ENCODE measurements at places on chromosomes 16 and 17.
A peak's percentile ranks its signal among the peaks of the same experiment; 100 is the strongest.

GRCh38 chr17:40886090-40886489 is 1.0 kb upstream of the KRT20 start:
- no peak for DNase-seq

- DNase-seq: no peak
These were observed 113.4 kb downstream of the ANKRD11 start for GRCh38 chr16:89376812-89377452.

- no peak for DNase-seq
These were observed 2.0 kb downstream of the ABCC12 start for GRCh38 chr16:48153774-48154173.

- DNase-seq: no peak
These were observed 96.8 kb upstream of the ELAC2 start for GRCh38 chr17:13114601-13115031.

DNA sequence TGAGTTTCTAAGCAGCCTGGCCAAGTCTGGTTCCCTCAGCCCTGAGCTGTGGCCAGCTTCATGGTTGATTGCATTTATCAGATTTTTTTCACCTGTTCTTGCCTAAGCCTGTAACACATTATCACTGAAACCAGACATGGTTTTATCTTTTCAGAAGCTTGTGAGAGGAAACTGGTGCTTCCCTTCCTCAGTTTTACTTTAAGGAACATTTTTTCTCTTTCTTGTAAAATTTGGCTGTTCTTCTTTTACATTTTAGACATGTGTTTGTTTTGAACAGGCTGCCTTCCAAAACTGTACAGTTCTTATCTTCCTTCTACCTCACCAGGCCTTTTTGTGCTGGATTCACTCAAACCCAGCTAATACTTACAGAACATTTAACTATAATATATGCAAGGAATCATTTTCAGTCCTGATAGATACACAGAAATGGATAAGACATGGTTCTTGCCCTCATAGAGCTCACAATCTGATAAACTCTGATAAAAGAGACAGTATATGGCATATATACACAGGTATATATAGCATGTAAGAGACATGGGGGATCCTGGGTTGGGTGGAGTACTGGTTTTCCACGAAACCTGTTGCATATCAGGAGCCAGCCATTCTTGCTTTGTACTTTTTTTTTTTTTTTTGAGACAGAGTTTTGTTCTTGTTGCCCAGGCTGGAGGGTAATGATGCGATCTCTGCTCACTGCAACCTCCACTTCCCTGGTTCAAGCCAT is 44.5 kb downstream of the ZNRF1 start:
- DNase-seq: no peak

GRCh38 chr17:69450918-69451317 is 36.4 kb downstream of the MAP2K6 start:
- DNase-seq: no peak

GRCh38 chr16:4687946-4688673 is 5.3 kb upstream of the NUDT16L1 start:
- no peak for DNase-seq

DNA sequence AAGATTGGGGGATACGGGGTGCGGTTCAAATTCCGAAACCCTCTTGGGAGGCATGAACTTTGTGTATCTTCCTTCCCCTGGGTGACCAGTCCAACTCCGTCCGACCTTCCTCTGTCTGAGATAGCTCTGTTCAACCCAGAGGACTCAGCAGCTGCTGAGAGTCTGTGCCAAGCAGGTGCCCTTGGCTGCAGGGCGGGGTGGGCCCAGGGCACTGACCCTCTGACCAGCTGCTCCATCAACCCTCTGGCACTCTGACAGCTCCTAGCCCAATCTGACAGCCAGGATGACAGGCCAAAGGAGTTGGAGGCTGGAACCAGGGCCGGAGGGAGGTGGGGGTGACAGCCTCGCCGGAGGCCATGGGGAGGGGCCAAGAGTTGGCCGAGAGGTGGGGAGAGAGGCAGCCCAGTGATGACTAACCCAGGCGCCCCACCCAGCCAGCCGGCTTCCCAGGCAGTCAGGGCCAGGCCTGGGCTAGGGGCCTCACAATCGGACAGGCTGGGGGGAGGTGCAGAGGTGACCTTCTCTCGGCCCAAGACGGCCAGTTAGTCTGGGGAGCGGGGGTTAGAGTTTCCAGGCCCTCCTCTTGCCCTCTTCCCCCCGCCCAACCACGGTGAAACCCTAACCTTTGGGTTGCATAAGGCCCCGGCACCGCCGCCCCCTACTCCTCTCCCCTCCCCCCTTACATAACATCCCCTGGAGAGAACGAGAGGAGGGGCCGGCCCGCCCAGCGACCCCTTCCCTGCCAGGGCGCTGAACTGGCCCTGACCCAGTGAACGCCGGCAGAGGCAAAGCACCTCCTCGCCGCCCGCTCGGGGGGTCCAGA is 5.0 kb upstream of the TLCD2 start:
- no peak for DNase-seq

- DNase-seq: no peak
These were observed 32.8 kb downstream of the BEAN1 start for GRCh38 chr16:66459878-66460277.

DNA sequence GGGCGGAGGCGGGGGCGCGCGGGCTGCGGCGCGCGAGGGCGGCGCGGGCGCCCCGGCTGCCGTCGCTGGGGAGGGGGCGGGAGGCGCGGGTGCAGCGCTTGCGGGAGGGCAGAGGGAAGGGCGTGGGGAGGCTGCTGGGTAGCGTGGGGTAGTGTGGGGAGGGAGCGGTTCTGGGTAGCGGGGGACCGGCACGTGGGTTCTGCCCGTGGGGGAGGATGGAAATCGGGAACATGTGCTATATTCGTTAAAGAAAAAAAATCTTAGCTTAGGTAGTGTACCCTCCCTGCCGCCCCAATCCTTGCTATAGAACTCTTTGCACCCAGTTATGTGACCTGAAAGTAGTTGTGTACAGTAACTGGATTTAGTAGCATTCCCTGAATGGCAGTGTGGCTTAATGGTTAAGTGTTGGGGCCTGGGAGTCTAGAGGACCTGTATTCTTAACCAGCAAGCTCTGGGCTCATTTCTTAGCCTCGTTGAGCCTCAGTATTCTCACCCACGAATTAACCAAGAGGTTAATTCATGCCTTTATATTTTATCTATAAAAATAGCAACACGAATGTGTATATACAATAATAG is 646 bp downstream of the RABEP1 start:
- no peak for DNase-seq

DNA sequence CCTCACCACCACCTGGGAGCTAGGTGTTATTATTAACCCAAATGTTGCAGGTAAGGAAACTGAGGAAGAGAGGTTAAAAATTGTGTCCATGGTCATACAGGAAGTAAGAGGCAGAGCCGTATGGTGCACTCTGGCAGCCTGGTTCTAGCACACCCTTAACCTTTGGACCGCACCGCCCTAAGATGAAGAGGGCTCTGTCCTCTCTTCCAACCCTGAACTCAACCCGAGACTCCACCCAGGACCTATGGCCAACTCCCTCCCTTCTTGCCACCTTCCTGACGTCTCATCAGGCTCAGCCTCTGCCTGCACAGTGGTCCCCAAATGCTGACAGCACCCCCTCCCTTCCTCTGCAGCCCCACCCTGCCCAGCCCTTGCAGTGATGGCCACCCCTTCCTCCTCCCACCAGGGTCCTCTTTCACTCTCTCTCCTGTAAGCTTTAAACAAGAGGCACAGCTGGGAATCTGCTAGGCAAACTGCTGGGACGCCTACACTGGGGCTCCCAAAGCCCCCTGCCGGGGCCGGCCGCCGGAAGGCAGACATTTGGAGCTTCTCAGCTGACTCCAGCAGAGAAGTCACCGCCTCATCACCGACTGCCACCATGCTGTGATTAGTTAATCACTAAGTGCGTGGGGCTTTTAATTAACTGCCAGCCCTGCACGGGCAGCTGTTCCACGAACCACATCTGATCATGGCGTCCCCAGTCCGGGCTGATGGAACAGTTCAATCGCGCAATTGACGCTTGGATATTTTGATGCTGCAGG is 16.7 kb upstream of the C16orf78 start:
- no peak for DNase-seq

- DNase-seq: no peak
These were observed 84.2 kb downstream of the SNX29 start for GRCh38 chr16:12060751-12061150.

DNA sequence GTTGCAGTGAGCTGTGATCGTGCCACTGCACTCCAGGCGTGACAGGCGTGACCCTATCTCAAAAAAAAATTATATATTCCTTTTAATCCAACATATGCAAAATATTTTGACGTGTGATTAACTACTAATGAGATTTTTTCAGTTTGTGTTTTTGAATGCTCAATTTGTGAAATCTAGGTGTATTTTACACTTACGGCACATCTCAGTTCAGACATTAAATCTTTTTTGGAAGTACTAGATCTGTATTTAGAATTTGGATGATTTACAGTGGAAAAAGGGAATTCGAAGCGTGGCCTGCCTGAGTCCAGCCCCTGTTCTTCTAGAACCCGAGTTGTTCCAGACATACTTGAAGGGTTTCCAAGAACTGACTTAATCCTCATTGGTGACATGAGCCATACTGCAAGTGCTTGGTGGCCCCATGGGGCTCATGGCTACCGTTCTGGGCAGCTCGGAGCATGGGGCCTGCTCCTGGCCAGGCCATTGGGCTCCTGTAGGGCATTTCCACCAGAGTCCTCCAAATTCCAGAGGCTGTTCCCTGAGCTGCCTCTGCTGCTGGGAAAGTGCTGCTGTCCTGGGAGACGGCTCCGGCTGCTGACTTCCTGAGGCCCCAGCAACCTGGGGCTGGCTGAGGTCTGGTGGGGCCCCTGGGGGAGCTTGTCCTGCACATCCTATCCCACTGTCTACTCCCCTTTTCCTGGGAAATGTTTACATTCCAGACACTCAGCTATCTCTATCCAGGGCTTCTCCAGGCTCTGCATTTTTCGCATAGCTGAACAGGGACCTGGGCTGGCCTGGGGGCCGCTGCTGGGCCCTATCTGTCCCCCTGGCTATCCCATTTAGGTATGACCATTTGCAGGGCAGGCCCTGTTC is 27.2 kb downstream of the LLGL2 start:
- no peak for DNase-seq

GRCh38 chr16:57390636-57391295 is 13.8 kb upstream of the CCL17 start:
- DNase-seq: no peak

GRCh38 chr17:75078284-75079022 is 9.3 kb upstream of the SLC16A5 start:
- DNase-seq: no peak

- peak; percentile 91 for DNase-seq
These were observed 35.6 kb upstream of the ZNF750 start for GRCh38 chr17:82875407-82875856.

DNA sequence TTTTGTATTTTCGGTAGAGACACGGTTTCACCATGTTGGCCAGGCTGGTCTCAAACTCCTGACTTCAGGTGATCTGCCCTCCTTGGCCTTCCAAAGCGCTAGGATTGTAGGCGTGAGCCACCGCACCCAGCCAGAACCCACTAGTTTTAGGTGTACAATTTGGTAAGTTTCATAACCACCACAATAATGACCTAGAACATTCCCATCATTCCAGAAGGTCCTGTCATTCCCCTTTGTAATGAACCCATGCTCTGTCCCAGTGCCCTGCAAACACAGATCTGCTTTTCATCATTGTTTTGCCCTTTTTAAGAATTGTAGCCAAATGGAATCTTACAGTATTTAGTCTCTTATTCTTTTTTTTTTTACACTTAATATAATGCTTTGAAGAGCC is 35.6 kb upstream of the IRF8 start:
- no peak for DNase-seq

DNA sequence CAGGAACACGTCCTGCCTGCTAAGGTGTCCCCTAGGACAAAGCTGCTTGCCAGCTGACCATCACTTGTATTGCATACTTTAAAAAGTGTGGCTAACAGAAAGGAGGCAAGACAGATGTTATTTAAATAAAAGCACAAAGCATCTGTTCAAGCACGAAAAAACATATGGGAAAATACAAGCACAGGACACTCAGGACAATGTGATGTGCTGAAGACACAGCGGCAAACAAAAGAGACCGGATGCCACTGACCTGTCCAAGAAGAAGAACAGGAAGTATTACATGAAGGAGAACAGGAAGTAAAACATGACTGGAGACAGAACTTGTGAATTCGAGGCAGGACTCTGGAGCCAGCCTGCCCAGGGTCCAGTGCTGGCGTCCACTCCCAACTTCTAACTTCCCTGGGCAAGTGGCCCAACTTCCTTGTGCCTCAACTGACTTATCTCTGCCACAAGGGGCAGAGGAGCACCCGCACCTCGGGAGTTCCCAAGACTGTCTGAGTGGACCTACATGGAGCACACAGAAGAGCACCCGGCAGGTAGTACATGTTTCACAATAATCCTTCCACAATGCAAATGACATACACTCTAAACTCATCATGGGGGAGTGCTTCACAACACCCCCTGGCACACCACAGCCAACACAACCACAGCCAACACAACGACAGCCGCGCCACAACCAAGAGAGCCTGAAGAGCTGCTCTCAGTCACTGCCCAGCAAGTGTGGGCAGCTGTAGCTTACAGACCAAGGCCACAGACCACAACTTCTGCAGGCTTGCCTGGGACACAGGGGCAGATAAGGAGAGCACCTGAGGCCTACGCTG is 36.6 kb downstream of the ANKRD11 start:
- no peak for DNase-seq

DNA sequence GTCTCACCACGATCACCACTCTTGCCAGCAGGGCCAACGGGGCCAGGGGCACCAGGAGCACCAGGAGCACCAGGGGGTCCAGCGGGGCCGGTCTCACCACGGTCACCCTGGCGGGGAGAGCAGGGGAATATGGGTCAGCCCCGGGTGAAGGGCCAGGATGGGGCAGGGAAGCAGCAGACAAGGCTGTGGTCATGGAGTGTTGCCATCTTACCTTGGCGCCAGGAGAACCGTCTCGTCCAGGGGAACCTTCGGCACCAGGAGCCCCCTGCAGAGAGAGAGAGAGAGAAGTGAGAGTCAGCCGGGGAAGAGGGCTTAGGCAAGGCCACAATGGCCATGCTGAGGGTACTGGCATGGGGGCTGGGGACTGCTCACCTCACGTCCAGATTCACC is 12.9 kb downstream of the COL1A1 start:
- no peak for DNase-seq

DNA sequence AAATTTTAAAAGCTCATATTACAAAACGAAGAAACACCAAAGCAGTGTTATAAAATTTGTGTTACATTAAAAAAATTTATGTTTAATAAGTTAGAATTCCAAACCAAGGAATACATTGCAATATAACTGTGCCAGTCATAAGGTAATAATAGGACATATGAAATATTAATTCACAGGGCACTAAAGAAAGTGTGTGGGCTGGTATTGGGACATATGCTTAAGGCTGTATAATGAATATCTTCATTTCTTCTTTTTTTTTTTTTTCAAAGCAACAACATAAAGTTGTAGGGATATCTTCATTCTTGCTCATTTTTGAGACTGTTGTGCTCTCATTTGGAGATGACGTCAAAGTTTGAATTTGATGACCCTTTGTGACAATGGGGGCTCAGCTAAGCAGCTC is 17.5 kb upstream of the FBXO47 start:
- DNase-seq: no peak

DNA sequence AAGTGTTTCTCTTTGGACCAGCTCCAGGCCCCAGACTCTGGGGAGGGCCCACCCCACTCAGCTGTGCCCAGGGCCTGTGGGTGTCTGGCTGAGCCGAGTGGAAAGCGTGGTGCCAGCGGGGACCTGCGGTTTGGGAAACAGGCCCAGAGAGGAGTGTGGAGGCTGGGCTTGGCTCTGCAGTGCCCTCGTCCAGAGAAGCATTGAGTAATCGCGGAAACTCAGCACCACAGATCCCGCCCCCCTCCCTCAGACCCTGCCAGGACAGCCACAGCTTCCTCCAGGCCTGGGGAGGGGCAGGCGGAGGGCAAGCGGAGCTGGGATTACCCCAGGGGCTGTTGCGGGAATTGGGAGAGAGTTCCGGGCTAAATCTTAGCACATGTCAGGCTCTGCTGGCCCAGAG is 14.6 kb upstream of the PITPNA start:
- no peak for DNase-seq

All from NCI-H187 (cell line).